ENCODE measurements at places on chromosomes 4 and X.

DNA sequence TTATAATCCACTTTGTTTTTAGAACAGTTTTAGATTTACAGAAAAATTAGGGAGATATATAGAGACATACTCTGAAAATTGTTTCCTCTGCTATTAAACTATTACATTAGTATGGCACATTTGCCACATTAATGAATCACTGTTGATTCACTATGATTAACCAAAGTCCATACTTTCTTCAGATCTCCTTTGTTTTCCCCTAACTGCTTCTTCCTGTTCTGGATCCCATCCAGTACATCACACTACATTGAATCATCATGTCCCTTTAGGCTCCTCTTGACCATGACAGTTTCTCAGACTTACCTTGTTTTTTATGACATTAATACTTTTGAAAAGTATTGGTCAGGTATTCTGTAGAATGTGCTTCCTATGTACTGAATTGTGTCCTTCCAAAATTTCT lies 109.2 kb upstream of the EDNRA start:
- DNase-seq, result no peak

DNA sequence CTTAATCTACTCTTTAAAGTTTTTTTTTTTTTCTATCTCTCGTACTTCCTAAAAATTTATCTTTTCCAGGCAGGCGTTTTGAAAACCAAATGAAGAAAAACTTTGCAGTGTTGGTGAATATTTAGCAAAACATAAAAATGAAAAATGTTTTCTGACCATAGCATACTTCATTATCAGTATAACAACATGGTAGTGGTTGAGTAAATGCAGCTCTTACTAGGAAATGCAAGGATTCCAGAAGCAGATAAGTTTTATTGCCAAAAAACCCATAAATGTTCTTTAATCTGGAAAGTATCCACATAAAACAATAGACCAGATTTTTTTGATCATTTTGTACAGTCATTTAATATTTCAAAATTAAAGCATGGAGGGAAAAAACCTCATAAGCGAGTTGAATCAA lies 136.9 kb upstream of the GUCY1A1 start:
- no peak for DNase-seq

DNA sequence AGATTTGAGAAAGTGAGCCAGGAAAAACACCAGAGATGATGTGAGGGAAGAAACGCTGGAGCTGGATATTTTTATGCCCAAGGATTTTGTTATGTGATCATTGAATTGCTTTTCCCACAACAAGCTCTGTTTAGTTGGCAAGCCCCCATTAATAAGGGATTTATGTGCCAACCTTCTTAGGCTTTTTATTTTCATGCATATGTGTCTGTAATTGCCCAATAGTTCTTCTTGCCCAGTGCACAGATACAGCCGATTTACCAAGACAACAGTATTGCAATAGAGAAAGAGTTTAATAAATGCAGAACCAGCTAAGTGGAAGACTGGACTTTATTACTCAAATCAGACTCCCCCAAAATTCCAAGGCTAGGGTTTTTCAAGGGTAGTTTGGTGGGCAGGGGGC lies 57.7 kb downstream of the TRIM2 start:
- DNase-seq, result no peak

- no peak for DNase-seq
Observed at GRCh38 chr4:173169178-173169427, 492 bp downstream of the GALNT7 start.

DNA sequence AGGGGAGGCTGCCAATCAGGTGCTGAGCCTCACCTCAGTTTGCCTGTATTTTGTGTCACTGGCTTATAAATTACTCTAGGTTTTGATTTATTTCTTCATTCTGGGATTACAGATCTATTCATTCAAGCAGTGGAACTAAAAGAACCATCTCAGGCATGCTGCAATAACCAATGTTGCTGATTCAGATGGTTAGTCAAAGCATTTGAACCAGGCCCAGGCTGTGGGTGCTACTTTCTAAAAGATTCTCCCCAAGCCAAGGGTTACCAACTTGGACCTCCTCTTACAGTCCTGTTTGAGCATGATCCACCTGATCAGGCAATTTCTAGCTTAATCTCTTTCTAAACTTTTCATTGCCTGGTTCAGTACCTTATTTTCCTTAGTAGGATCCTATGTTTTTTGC lies 67.2 kb downstream of the TMEM131L start:
- no peak for DNase-seq

DNA sequence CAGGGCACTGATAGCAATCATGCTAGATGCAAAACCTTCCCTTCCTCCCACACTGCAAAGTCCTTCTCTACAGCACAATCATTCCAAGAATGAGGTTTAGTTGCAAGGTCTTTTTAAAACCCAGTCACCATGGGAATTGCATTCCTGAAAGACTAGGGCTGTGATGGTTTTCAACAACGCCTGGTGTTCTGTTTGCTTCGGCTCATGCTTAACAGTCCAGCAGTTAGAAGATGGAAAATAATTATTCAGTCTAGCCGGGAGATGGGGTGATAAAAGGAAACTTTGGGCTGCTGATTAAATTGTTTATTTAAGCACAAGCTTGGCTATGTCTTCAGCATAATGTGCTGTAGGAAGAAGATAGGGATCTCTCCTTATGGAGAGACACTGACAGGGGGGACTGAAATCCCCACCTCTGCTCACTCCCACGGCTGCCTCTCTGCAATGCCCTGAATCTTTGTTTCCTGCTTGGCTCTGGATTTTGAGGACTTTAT lies 211.4 kb downstream of the MID1IP1 start:
- no peak for DNase-seq

DNA sequence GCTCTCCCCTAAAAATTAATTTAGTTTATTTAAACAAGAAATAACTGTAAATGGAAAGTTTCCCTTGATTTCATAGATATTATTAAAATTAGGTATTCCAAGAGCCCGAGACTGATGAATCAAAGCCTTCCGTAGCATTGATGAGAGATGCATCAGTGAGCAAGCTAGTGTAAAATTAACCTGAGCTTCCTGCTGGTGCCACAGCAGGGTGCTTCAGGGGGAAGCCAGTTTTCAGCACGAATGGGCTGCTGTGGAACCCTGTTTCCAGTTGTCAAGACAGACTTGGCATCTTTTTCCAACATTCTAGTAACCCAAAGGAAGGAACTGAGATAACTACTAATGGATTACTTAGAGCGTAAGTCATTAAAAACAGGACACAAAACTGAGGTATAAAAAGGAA lies 221.7 kb downstream of the RBMX2 start:
- no peak for DNase-seq

- no peak for DNase-seq
Observed at GRCh38 chr4:121582296-121582695, 114.5 kb downstream of the ANXA5 start.

GRCh38 chrX:11434607-11435006 lies 141.4 kb downstream of the AMELX start:
- DNase-seq, result no peak

DNA sequence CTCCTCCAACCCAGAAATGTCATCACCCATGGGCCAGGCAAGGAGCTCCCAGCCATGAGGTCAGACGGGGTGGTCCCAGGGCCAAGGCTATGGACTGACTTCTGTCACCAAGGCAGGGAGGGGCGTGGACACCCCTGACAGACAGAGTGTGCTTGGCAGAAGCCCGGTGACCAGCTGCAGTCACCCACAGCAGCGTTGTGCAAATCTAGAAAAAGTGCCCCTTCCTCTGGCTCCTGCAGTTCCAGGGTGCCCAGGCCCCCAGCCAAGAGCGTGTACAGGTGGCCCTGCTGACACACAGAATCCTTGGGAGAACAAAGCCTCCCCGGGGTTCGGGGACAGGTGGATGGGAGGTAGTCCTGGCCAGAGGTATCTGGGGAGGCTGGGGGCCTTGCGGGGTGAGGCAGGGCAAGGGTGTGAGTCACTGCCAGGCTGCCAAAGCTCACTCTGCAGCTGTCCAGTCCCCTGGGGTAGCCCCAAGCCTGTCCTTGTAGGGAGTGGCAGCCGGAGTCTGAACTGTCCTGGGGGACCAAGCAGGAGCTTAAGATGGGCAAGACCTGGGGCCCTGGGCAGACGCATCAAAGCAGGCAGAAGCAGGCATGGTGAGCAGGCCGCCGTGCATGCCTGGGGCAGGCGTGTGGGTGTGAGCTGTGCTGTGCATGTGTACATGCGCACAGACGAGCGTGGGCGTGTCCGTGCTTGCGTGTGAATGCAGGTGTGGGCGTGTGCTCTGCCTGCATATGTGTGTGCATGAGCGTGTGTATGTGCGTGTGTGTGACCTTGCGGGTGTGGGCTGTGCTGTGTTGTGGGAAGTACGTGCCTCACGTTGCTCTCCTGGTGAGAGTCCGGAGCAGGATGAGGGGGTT lies 3.3 kb downstream of the MYL5 start:
- peak; percentile 81 for DNase-seq

GRCh38 chr4:176504118-176504517 lies 184.4 kb downstream of the SPCS3 start:
- DNase-seq, result no peak

DNA sequence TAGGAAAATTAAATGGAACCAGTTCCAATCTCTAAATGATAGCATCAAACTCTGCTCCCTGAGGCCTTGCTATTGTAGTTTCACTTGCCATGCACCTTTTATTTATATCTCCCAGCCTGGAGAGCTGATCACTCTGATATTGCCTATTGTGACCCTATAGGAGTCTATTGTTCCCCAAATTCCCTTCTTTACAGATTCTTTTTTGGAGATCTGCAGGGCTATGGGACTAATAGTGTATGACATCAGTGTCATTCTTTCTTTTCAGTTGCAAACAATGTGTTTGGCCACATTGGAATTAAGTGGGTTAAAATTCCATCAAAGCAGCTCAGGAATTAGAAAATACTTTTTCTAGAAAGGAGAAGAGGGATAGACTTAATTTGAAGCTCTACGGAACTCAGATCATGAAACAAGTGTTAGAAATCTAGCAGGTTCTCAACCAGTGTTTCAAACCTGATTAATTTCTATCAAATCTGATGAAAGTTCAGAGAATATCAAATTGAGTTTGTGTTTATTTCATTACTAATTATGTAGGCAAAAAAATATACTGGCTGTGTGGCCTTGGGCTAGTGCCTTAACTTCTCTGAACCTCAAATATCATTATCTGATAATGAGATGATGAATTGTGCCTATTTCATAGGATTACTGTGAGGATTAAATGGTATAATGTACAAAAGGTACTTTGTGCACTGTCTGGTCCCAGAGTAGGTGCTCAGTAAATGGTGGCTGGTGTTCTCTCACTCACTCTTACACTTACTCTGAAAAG lies 71.4 kb downstream of the COL4A6 start:
- DNase-seq, result no peak

GRCh38 chr4:84857296-84857695 lies 109.2 kb downstream of the WDFY3 start:
- no peak for DNase-seq

GRCh38 chrX:139811942-139812629 lies 104.1 kb upstream of the MCF2 start:
- DNase-seq, result no peak

DNA sequence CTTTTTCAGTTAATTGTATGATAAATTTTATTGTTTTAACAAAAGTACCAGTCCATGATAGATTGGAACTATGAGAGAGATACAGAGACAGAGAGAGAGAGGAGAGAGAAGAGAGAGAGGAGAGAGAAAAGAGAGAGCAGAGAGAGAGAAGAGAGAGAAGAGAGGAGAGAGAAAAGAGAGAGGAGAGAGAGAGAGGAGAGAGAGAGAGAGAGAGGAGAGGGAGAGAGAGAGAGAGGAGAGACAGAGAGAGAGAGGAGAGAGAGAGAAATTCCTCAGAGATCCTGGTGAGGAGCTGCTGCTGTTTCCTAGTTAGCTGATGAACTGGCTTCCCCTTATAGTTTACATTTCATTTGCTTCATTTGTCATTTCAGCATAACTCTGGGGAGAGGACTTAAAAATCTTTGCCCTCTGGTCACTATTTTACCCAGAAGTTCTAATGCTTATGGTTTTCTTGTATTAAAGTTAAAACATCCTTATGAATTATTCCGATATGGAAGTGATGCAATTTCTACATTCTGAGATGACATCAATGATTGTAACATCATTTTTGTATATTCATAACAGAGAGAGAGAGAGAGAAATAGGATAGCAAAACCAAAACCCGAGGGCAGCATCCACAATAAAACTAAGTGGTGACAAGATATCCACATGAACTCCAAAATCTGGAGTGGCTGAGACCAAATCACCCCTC lies 10.8 kb downstream of the CTAG1A start:
- DNase-seq, result no peak

Data from activated effector memory CD4-positive, alpha-beta T cell treated with anti-CD3 and anti-CD28 coated beads, Interleukin-2, amount 50 U/mL, for 16 hours (primary cell).